IMR-90 (cell line): ENCODE measurements at places on chromosomes 7 and 10. TPM values are rescaled to one million over a fixed set of nuclear protein-coding genes. Genes with fewer than 3 reads are reported as not detected.

Gene A1CF
- not detected in 2 replicates for total RNA-seq

Gene GNAI1
- 26.5 and 44.2 TPM in 2 replicates for total RNA-seq

Gene UNC5B
- total RNA-seq: 1.4 and 1.6 TPM in 2 replicates

Gene FGL2
- 0.56 and 1.3 TPM in 2 replicates for total RNA-seq

Gene CHRM2
- 144 and 184 TPM in 2 replicates for total RNA-seq
